ENCODE measurements at places on chromosomes 2 and 18. TPM values are rescaled to one million over a fixed set of nuclear protein-coding genes. Genes with fewer than 3 reads are reported as not detected.
A peak's percentile ranks its signal among the peaks of the same experiment; 100 is the strongest.

Gene CROCC2
- not detected for total RNA-seq

Gene ANKRD30B
- not detected for total RNA-seq

Gene ITGAV
- 124 TPM for total RNA-seq

Gene DSC3
- not detected for total RNA-seq

Gene NGEF
- not detected for total RNA-seq

Gene FKBP1B
- 3.1 TPM for total RNA-seq

Gene ST8SIA3
- not detected for total RNA-seq

Gene RAB6D
- total RNA-seq, result not detected

Gene CHN1
- 9.2 TPM for total RNA-seq

Gene RGPD3
- 0.08 TPM for total RNA-seq

Gene GCA
- total RNA-seq, result 7.6 TPM

Gene ZNF396
- total RNA-seq, result 0.48 TPM

Gene GAL3ST2
- total RNA-seq, result not detected

Gene MAB21L4
- not detected for total RNA-seq

Gene METAP1D
- total RNA-seq, result 6.9 TPM

Gene UGT1A3
- total RNA-seq, result not detected

- peak; percentile 26 for DNase-seq
These were observed 1.4 kb downstream of the OTOS start for GRCh38 chr2:240139011-240139441.

GRCh38 chr2:58107803-58108710, 61.5 kb downstream of the VRK2 start:
- no peak for DNase-seq

- DNase-seq, result peak; percentile 76
These were observed 1.3 kb downstream of the PTMA start for GRCh38 chr2:231709636-231709980.

DNA sequence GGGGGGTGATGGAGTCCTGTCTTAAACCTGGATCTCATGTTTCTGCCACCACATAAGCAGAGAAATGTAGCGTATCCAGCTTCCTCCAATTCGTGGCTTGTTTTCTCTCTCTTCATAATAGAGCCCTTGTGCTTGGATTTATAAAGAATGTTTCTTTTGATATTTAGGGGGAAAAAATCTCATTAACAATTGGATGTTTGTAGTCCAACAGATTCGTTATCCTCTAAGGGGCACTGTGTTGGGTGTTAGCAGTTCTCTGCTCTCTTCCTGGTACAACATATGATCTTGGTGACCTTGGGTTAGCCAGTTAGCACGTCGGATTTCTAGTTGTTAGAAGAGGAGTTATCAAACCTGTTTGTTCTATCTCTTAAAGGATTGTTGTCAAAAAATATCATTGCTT, 127.8 kb downstream of the FMNL2 start:
- no peak for DNase-seq

- no peak for DNase-seq
These were observed 379.0 kb upstream of the RND3 start for GRCh38 chr2:150866431-150866830.

- DNase-seq, result no peak
These were observed 141.4 kb downstream of the KCTD1 start for GRCh38 chr18:26406854-26407517.

- no peak for DNase-seq
These were observed 1225.3 kb downstream of the SUCLG1 start for GRCh38 chr2:83233781-83234180.

DNA sequence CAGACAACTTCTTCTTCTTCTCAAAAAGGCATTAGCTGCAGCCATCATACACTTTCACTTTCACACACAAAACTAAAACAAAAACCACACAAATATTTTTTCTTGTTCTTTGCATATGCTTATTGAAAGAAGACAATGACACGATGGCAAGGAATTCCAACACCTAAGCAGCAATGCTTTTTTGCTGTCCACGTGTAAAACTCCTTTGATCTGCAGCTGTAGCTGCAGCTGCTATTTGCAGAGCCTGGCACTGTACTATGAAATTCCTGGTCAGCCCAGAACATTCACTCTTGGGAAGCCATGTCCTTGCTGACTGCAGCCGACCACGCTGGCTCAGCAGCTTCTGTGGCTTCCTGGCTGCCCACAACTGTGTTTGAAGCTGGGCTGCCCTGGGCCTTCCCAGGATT, 316.2 kb downstream of the CDH2 start:
- peak; percentile 45 for DNase-seq

DNA sequence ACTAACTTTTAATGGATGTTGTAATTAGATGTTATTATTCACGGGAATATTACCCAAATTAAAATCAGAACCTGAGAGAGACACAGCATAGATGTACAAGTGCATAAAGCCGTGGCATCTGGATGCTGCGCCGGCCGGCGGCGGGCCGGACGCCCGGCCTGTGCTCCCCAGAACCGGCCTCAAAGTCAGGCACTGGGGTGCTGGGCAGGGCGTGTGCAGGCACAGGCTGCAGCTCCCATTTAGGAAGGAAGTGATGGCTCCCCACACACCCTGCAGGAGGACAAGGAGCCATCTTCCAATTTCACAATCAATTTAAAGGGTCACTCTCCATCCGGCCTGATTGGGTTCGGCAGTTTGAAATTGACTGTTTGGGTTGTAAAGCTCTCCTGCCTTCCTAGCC, 367.7 kb upstream of the SALL3 start:
- DNase-seq, result no peak

- DNase-seq, result peak; percentile 91
These were observed 46.9 kb downstream of the DNMT3A start for GRCh38 chr2:25294573-25295462.

DNA sequence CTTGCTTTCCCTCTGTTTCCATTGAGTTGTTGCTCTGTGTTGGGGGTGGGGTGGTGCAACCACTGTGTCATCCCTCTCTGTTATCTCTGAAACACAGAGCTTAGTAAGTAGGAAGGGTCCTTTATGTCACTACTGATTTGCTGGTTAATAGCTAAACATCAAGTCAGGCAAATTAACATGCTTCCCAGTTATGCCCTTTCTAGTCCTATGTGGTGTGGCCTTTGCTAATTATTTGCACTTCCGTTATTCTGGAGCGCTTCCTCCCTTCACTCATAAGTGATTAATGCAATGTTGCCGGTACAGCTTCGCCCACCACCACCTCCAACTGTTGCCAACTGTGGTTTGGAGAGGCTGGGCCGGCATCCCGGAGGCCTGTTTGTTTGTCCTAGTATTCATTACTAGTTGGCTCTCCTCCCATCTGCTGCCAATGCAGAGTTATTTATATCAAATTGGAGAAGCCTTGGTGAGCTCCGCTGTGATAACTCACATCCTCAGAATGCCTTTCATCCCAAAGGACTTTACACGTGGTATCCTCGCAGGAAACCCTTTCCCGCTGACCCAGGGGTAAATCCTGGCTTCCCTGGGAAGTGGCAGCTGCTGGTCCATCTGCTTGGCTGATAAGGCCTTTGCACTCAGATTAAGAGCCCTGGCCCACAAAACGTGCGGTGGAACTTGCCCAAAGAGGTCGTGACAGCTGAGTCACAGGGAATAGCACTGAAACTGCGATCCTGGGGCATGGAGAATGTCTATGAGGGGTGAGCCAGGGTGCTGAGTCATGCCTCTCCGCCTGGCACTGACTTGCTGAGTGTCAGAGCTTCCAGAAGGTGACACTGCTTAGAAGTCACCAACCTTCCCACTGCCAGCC, 72.0 kb upstream of the ZCCHC2 start:
- peak; percentile 82 for DNase-seq

DNA sequence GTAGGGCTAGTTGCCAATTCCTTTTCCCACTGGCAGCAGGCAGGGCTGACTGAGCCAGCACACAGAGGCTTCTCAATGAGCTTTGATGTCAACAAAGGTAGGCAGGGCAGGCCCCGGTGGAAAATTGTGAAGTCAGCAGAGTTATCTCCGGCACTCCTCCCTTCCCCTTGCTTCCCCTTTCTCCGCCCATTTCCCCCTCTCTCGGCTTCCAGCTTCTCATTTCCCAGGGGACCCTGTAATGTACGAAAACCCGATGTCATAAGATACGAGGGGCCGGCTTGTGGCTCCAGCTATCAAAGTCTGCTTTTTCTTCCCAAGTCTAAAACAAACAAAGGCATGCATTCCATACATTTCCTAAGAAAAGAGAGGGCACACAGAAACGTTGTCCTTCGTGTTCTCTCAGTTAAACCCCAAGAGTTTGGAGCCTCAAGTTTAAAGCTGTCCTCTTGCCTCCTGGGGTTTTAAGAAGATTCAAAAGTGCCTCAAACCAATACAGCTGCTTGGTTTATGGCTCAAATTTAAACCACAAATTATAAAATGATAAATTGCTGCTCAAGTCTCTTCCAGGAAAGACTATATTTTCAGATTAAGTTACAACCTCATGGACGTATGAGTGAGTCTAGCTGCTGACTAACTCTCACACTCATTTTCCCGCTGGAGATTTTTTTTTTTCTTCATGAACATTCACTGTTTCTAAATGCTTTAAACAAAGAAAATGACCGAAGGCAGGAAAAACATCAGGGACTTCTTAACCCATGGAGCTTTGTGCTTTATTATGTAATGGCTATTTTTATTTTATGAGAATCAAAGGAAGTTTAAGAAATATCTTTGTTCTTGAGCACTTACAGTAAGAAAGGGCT, 27.2 kb upstream of the EML4 start:
- peak; percentile 63 for DNase-seq

DNA sequence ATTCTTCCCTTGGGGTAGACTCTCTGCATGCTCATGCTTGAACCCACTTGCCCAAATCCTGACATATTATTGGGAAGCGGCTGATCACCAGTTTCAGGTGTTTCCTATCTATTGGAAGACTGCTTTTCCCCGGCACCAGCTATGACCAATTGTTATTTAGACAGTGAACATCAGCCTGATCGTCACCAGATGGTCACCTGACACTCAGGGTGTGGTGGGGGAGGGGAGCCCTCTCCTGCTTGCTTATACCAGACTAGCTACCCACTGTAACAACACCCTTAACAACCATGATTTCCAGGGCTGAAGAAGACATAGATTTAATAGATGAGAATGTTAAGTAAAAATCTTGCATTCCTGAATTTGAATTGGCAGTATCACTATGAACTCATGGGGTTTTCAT, 44.3 kb downstream of the RBM43 start:
- no peak for DNase-seq

- no peak for DNase-seq
These were observed 24.8 kb downstream of the NCK2 start for GRCh38 chr2:105769504-105769903.

DNA sequence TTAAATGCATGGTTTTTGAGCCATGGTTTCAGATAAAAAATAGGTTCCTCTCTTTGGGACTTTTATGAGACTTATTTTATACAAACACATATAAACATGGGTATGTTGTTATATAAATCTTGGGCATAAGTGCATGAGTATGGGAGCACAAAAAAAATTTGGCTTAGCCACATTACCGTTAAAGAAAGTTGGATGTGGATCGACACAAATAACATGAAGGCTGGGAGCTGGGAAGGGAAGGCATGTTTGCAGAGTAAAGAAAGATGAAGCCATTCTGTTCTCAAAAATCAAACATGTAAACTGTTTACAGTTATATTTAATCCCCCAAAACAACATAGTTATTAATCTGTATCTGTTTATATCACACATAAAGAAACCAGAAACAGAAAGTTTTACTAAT, 313.8 kb downstream of the NRXN1 start:
- DNase-seq, result no peak

DNA sequence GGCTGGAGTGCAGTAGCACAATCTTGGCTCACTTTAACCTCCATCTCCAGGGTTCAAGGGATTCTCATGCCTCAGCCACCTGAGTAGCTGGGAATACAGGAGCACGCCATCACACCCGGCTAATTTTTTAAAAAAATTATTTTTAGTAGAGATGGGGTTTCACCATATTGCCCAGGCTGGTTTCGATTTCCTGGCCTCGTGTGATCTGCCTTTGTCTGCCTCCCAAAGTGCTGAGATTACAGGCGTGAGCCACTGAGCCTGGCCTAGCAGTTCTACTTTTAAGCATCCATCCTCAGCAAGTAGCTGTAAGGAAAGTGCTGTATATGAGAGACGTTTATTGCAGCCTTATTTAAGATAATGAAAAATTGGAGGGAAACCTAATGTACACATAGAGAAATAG, 79.7 kb downstream of the ZDBF2 start:
- no peak for DNase-seq

GRCh38 chr2:177275040-177275742, 10.7 kb upstream of the NFE2L2 start:
- no peak for DNase-seq

GRCh38 chr2:237896507-237896892, 37.1 kb downstream of the RAMP1 start:
- DNase-seq, result no peak

- DNase-seq, result no peak
These were observed 54.4 kb downstream of the SLC4A3 start for GRCh38 chr2:219681694-219682300.

- no peak for DNase-seq
These were observed 46.2 kb upstream of the TRIM43B start for GRCh38 chr2:95530734-95531133.

Measured in Right ventricle myocardium superior (tissue), 1 donor.